ENCODE measurements at places on chromosomes 12 and 14. TPM values are rescaled to one million over a fixed set of nuclear protein-coding genes. Genes with fewer than 3 reads are reported as not detected.

DNA sequence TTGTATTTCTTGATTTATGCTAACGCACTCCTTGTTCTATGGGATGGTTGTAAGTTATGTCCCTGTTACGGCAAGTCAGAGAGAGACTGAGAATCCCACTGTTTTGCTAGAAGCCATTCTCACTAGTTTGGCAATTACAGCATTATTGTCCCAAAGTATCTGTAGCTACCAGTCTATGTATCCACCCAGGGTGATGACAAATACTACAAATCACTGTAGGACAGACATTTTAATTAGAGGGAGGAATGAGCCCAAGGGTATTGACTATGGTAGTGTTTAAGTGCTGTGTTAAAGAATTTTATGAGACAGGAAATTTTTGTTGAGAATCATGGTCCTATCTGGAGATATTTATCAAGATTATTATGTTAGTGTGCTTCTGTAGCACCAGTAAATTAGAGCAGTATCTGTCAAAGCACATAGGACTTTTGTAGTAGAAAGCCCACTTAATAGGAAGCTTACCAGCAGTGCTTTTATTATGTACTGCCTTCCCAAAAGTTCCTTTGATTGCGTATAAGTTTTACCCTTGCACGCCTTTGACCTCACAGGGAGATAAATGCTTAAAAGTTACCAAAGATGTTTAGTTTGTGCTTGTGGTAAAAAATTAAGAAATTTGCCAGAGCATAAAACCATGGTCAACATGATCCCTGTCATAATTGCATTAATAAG is 10.7 kb downstream of the PRKCH start:
- DNase-seq, result no peak

DNA sequence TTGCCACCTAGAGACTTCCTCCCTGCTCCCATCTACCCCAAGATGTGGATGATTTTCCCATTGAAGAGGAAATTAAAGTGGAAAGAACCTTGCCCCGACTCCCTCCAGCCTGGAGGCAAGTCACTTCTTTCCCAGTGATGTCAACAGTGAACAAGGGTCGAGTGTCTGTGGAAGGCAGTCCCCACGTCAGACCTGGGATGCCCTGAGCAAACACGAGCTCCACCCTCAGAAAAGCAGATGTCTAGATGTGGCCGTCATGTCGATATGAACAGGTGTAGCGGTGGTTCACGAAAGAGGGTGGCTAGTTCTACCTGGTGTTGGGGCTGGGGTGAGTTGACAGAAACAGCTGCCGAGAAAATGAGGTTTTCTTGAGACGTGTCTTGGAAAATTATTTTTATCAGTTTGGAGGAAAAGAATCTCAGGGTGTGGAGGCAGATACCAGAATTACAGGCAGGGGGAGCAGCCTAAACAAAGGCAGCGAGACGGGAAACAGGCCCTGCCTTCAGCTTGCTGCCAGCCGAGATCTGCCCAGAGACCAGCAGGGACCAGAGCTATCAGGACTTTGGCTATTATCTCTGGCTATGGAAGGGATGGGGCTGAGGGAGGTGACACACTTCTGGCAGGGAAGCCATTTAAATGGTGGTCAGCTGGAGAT is 25.9 kb downstream of the SYNDIG1L start:
- no peak for DNase-seq

GRCh38 chr14:100789460-100790417 is 36.2 kb upstream of the MEG3 start:
- no peak for DNase-seq

DNA sequence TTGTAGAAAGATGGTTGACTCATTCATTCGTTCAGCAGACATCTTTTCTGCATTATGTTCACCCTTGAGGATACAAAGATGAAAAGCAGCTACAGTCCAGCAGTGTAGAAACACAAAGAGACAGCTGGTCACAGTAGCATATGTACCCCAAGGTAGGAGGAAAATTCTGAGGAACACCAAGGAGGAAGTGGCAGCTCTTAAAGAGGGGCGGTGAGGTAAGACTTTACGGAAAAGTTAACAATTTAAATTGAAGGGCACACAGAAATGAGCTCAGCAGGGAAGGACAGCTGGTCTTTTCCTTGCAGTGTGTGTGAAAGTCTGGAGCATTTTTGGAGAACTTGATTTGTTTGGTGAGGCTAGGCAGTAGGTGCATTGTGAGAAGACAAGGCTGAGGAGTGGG is 3.5 kb downstream of the SLC35E3 start:
- no peak for DNase-seq

DNA sequence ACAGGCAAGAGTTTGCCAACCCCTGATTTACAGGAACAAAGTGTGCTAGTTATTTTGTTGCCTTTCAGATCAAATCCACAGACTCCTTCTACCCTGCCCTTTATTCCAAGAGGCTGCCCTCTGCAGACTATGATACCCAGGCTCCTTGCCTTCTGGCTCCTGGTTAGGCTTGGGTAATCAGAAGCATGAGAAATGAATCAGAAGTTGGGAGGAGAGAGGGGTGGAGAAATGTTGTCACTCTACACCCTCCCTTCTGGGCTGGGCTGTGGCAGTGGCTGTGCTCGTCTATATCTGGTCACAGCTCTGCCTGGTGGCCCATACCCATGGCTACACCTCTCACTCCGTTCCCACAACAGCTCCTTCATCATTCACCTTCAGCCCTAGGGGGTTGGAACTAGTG is 204.6 kb upstream of the PLXNC1 start:
- no peak for DNase-seq

- no peak for DNase-seq
These were observed 1.6 kb downstream of the DPF3 start for GRCh38 chr14:72892103-72892878.

- no peak for DNase-seq
These were observed 121.3 kb downstream of the SAMD4A start for GRCh38 chr14:54688229-54688628.

- no peak for DNase-seq
These were observed 43.2 kb downstream of the DUSP16 start for GRCh38 chr12:12519354-12519998.

The SOAT2 gene
- total RNA-seq, result 0.30 TPM

The KRT75 gene
- total RNA-seq, result not detected

All from tibial nerve (tissue), 4 donors.